ENCODE measurements at places on chromosomes 3 and 15. TPM values are rescaled to one million over a fixed set of nuclear protein-coding genes. Genes with fewer than 3 reads are reported as not detected.

The FBXW12 gene
- total RNA-seq, result not detected

The TMEM207 gene
- total RNA-seq, result not detected

The SH3GL3 gene
- total RNA-seq, result not detected

The COPB2 gene
- 85.1 TPM for total RNA-seq

The PYGO1 gene
- 0.08 TPM for total RNA-seq

The RETNLB gene
- not detected for total RNA-seq

The BUB1B gene
- total RNA-seq, result 57.1 TPM

The SLC7A14 gene
- total RNA-seq, result not detected

The ZIC1 gene
- total RNA-seq, result not detected

The GOLGA8M gene
- 0.67 TPM for total RNA-seq

The AGTR1 gene
- not detected for total RNA-seq

The CLDN16 gene
- not detected for total RNA-seq

The NMNAT3 gene
- total RNA-seq, result 1.6 TPM

The ALDH1A2 gene
- 0.36 TPM for total RNA-seq

The USP4 gene
- 69.7 TPM for total RNA-seq

The MORC1 gene
- total RNA-seq, result not detected

The IGDCC3 gene
- total RNA-seq, result not detected

The ARGFX gene
- total RNA-seq, result not detected

The CDCP1 gene
- total RNA-seq, result 2.1 TPM

The HRG gene
- not detected for total RNA-seq

Measured in activated CD8-positive, alpha-beta memory T cell treated with anti-CD3 and anti-CD28 coated beads for 36 hours (primary cell).